ENCODE measurements at places on chromosomes 7 and 10.

GRCh38 chr7:145211211-145211610 is 375.4 kb upstream of the TPK1 start:
- no peak for DNase-seq

DNA sequence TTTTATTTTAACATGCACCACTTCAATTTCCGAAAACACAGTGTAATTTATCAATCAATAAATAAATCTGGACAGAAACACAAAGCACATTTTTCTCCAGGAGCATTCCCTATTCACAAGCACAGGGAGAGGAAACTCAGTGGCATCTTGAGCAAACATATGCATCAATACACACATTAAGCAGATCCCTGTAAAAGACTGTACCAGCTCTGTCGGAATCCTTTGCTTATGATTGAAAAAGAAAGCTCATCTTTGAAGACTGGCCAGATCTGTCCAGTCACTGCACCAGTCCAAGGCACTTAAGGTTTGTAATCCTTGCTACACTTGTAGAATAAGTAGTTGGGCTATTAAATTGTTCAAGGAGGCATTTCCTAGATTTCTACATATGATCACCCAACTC is 343.9 kb downstream of the BMPER start:
- no peak for DNase-seq

DNA sequence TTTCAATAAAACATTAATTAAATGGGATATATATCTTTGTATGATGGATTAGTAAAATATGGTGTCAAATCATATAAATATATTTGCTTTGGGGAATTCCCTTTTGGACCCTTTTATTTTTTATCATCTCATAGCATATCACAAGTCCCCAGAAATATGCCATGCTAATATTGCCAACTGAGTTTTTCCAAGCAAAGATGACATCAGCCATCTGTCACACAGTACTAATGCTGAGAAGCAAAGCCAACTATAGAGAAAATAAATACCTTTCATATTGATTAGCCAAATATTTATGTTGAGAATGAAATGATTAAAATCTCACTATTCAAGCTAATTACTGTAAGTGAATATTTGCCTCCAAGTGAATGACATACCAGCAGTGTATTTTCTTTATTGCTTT is 575.3 kb downstream of the ETV1 start:
- no peak for DNase-seq

DNA sequence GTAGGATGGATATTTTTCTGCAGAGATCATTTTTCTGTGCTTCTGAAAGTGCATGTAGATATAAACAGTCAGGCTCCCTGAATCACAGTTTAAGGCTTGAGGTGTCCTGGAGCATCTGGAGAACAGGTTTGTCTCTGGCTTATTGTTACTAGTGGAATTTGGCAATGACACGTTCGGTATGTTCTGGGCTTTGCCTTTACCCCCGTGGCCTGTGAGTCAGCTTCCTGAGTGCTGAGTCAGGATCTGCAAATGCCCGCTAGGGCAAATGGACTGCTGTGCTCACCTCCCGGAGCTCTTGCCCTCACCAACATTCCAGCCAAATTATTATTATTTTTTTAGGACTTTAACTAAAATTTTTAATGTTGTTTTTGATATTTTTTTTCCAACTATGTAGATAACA is 192.5 kb upstream of the PRSS1 start:
- peak; percentile 58 for DNase-seq

DNA sequence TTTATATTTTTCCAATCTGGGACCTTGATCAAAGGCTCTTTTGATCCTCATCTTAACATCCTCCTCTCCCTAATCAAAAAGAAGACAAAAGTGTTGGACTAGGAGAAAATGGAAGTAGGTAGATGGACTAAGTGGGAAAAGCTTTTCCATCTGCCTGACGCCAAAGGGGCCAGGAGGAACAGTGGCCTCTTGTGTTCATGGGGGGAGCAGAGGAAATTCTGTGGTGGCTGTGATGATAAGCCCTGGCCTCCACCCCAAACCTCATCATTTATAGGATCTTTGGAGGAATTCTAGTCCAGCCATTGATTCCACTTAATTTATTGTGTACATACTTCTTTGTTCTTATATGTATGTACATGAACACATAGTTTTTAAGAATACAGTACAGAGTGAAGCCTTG is 21.7 kb downstream of the ZNF365 start:
- DNase-seq = no peak
